Central memory CD8-positive, alpha-beta T cell (primary cell): ENCODE measurements at places on chromosomes 12 and 14.

- H3K27ac ChIP-seq: no peak overlapping the region
- H3K4me1 ChIP-seq: peaks cover 25% of the 10 kb centered on the region
- DNase-seq: no peak
- H3K27me3 ChIP-seq: peaks cover 41% of the 10 kb centered on the region
- H3K36me3 ChIP-seq: no peaks in the 10 kb centered on the region
Measured at GRCh38 chr12:62192180-62192902, 67.9 kb upstream of the USP15 start.

DNA sequence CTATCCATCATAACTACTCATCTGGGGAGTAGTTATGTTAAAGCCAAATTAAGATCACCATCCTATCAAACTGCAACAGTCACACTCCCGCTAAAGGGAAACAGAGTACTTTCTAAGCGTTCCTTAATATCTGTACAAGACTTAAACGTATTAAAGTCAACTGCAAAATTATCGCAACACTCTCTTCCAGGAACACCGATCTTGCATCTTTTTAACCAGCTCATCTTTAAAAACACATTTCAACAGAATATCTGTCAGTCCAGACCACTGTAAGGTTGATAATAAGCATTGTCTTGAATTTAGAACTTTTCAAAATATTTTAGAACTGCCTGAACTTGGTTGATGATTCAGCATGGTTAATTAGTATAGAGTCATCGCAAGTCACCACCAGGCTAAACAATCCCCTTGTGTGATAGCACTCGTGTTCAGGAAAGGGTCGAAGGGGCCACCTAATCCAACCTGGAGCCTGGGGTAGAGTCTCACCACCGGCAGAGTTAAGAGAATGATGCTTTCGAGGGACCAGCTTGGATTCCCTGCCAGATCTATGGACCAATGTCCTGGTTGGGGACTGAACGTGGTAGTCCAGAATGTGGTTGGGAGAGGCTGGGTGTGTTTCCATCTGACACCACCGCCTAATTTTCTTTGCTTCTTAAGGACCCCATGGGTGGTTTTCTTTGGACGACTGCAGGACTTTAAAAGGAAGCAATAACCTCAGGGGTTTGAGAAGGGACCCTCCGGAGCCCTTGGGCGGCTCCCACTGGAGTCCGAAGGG is 890 bp downstream of the SPTLC2 start:
- peaks cover 11% of the 10 kb centered on the region for H3K36me3 ChIP-seq
- no peak for DNase-seq
- peak overlapping the region; percentile 88 for H3K4me3 ChIP-seq
- H3K27me3 ChIP-seq: no peaks in the 10 kb centered on the region

- peaks cover 16% of the 10 kb centered on the region for H3K4me1 ChIP-seq
- H3K36me3 ChIP-seq: peaks cover 10% of the 10 kb centered on the region
- DNase-seq: no peak
- H3K4me3 ChIP-seq: no peak overlapping the region
- no peak overlapping the region for H3K27ac ChIP-seq
- no peaks in the 10 kb centered on the region for H3K27me3 ChIP-seq
Measured at GRCh38 chr12:9872162-9872561, 3.0 kb upstream of the CLEC2B start.

DNA sequence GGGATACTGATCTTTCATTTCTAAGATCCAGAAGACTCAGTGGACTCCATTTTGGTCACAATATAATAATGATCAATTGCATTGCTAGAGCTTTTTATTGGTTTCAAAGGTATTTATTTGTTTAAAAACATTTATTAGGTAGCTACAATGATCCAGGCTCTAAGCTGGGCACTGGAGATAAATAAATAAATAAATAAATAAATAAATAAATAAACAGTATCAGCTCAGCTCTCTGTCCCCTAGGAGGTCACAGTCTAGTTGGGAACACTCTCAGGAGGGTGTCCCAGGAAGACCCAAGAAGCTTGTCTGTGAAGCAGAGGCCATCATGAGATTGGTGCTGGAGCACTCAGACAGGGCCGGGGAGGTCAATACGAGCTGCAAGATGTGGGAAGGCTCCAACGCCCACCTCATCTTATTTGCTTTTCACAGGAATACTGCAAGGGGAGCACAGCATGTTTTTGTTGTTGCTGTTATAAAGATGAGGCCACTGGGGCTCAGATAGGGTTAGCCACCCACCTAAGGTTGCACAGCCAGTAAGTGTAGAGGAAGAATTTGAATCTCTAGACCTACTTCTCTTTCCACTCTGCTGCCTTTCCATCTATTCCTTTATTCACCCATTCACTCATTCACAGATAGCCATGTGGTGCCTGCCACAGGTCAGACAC is 15.5 kb downstream of the ASB2 start:
- H3K4me1 ChIP-seq: peaks cover 92% of the 10 kb centered on the region
- peak overlapping the region; percentile 65 for H3K4me3 ChIP-seq
- no peaks in the 10 kb centered on the region for H3K27me3 ChIP-seq
- peak overlapping the region; percentile 93 for H3K27ac ChIP-seq

- H3K4me3 ChIP-seq: no peak overlapping the region
- H3K4me1 ChIP-seq: no peaks in the 10 kb centered on the region
- H3K36me3 ChIP-seq: peaks cover 45% of the 10 kb centered on the region
- no peak for DNase-seq
- H3K27me3 ChIP-seq: no peaks in the 10 kb centered on the region
Measured at GRCh38 chr14:89983375-89983774, 27.6 kb downstream of the TDP1 start.

- no peaks in the 10 kb centered on the region for H3K36me3 ChIP-seq
- H3K4me3 ChIP-seq: no peak overlapping the region
- no peak overlapping the region for H3K27ac ChIP-seq
- DNase-seq: no peak
Measured at GRCh38 chr14:48925184-48925583, 661.0 kb downstream of the RPS29 start.

DNA sequence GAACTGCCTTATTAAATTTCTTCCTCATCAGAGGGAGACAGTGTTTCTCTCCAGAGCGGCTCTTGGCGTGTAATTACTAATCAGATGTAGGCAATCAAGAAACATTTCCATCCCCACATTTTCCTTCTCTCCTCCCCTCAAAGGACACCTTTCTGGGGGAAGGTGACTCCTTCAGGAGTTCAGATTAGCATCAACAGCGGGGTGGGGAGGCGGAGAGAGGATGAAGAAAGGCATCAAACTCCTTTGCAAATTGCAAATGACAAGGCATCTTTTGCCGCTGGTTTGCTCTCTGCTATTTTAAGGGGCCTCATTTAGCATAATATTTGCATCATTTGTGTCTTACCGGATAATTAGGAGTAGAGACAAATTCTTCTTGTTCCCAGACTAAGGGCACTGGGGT is 231.7 kb upstream of the SRRM4 start:
- no peak overlapping the region for H3K4me3 ChIP-seq
- no peaks in the 10 kb centered on the region for H3K4me1 ChIP-seq
- peaks cover 1% of the 10 kb centered on the region for H3K36me3 ChIP-seq
- no peak overlapping the region for H3K27ac ChIP-seq
- DNase-seq: no peak

DNA sequence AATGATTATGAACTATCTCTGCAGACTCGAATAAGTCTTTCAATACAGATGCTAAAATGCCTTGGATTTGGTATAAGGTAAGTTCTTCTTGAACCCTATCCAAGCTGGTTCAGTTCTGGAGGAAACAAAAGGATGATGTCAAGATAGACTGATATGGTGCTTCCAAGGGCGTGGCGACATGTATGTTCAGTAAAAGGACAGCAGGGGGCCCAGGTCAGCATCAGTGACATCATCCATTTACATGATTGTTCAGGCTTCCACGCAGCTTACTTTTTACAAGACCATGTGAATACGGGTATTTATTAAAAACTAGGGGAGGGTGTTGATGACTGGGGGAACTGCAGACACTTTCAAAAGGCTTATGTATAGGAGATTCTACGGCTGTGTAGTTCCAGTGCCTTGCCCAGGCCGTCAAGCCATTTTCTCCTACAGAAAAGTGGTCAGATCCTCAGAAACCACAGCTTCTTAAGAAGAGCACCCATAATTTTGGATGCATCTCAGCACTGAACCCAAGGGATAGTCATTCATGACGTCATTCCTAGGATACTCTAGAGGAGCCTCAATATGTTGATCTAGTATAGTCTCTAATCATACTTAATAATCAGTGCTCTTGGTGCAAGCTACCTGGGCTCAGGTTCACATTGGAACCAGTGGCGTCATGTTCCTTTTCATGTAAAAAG is 527.7 kb downstream of the FUT8 start:
- DNase-seq: no peak
- H3K36me3 ChIP-seq: no peaks in the 10 kb centered on the region
- peaks cover 37% of the 10 kb centered on the region for H3K4me1 ChIP-seq
